ENCODE measurements at places on chromosomes 12 and 14.

- DNase-seq = no peak
Measured at GRCh38 chr14:80901260-80901659, 40.3 kb downstream of the CEP128 start.

- DNase-seq = no peak
Measured at GRCh38 chr14:52351233-52352060, 37.3 kb downstream of the PTGER2 start.

- DNase-seq = peak; percentile 41
Measured at GRCh38 chr12:76346798-76347420, 1.3 kb downstream of the BBS10 start.

GRCh38 chr14:37320106-37320505 lies 122.4 kb downstream of the MIPOL1 start:
- no peak for DNase-seq

DNA sequence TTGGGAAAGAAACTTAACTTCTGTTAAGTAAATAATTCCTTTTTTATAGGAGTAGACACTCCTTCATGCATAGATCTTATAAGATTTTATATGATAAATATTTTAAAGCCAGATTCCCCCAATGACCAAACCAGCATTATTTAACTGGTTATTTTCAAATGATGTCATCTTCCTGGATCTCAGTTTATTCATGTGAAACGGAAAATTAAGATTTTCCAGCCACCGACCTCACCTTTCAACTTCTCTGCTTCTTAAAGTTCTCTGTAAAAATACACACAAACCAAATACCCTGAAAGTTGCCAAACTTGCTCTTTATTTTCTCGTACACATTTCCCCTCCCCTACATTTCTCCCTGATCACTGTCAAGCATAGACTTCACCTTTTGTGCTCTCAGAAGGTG lies 364.2 kb downstream of the GALC start:
- no peak for DNase-seq

DNA sequence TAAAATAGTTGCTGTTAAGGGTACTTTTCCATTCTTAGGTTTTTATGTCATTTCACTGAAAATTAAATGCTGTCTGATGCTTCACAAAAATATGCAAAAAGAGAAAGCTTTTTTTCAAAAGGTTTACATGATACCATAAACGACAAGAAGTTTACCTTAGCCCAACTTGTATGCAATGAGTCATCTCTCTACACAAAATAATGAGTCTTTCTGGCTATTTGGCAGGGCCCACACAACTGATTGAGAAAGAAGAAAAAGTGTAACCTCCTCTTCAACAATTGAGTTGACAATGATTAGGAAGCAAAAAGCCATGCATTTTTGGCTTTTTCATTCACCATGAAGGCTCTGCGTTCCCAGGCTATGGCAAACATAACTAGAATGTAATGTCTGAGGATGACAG lies 165.4 kb upstream of the CPNE8 start:
- DNase-seq = no peak

- no peak for DNase-seq
Measured at GRCh38 chr12:62693376-62694050, 226.9 kb downstream of the MON2 start.

- DNase-seq = no peak
Measured at GRCh38 chr12:58877243-58877743, 43.0 kb downstream of the LRIG3 start.

DNA sequence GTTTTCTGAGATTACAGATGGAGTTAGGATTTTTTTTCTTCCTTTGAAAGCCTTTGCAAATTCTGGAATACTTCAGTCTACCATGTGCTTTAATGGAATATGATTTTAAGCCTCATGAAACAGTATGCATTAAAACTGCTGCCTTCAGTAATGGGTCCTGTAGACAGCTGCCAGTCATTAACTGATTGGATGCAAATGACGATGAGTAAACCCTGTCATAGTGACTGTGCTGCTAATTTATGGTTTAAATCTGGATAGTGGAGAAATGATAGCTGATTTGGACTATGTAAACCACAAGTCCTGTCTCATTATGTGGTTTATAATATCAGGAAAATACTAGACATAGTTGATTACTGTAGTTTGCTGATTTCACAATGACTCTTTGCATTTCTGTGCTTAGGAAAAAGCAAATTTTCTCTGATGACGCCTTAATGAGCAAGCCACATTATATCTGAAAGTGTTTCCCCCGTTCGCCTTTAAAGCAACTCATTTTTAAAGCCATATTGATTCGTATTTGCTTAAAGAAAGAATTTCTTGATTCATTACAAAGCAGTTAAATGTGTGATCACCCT lies 217.6 kb downstream of the TMTC2 start:
- no peak for DNase-seq

GRCh38 chr12:30979371-30980259 lies 53.1 kb downstream of the TSPAN11 start:
- DNase-seq = no peak

- no peak for DNase-seq
Measured at GRCh38 chr14:53808042-53808441, 148.6 kb downstream of the BMP4 start.

- peak; percentile 72 for DNase-seq
Measured at GRCh38 chr14:65206448-65207096, 104.3 kb upstream of the MAX start.

GRCh38 chr14:102822311-102822863 lies 45.1 kb downstream of the TRAF3 start:
- DNase-seq = no peak

- DNase-seq = no peak
Measured at GRCh38 chr12:38543151-38543550, 226.6 kb downstream of the ALG10B start.

DNA sequence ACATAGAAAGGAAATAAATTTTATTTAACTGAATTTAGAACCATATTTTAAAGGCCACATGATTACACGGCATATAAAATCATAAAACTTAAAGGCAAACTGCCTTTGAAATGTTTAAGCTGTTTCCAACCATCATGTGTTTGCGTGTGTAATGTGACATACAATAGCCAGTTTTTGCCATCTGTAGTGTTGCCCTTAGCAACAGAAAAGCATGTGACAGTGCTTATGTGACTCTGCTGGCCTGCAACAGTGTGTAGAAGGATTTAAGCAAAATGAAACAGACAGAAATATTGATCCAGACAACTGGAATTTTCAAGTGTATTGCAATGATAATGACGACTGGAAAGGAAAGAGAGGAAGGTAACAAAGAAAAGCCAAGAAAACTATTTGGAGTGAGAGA lies 49.5 kb downstream of the TSPAN19 start:
- no peak for DNase-seq

- no peak for DNase-seq
Measured at GRCh38 chr12:57418255-57418654, 12.6 kb downstream of the R3HDM2 start.

DNA sequence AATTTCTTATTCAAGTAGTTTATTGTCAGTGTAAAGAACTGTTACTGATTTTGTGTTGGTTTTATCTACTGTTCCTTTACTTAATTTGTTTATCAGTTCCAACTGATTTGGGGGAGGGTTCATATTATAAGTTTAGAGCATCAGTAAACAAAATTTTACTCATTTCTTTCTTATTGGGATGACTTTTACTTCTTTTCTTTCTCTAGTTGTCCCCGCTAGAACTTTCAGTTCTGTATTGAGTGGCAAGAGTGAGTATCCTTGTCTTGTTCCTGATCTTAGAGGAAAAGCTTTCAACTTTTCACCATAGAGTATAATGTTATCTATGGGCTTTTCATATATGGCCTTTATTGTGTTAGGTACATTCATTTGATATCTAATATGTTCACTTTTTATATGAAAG lies 584.1 kb downstream of the LRFN5 start:
- DNase-seq = no peak

DNA sequence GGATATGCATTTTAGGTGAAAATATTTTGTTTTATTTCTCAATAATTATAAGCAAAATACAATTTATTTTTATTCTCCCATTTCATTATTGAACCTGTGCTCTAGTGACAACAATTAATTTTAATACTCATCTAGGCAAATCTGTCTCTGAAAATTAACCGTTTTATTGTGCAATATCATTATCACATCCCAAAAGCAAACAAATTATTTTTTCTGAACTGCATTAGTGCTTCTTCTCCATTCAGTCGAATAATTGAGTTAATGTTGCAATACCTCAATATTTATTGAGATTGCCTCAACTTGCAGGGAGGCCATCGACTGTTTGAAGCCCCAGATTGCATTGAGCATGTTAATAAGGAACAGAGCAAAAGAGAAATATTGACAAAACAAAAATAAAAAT lies 303.2 kb upstream of the LRFN5 start:
- no peak for DNase-seq

- DNase-seq = no peak
Measured at GRCh38 chr12:58917699-58918468, 2.4 kb downstream of the LRIG3 start.

Measured in GM13976 (cell line).